ENCODE measurements at places on chromosomes 1 and 21.

GRCh38 chr1:8239039-8239305 lies 78.9 kb upstream of the SLC45A1 start:
- DNase-seq: no peak

GRCh38 chr1:119865627-119866026 lies 30.7 kb downstream of the ADAM30 start:
- DNase-seq: no peak

DNA sequence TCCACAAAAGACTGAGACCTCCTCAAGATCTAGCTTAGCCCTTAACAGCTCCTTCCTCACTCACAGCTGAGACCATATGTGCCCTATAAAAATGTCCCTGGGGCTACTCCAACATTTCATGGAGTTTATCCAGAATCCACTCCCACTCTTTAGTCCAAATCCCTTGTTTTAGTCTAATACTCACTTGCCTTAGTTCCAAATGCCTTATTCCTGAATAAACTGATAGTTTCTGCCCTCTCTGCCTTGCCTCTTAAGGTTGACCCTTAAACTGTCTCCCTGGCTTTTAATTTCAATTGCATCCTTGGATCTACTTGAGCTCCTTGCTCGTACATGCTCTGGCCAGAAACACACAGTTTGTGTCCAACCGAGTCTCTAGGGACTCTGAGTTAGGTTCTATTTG lies 47.3 kb upstream of the LYPLAL1 start:
- DNase-seq: no peak

- DNase-seq: no peak
These were observed 6.4 kb downstream of the PLPPR4 start for GRCh38 chr1:99270646-99271045.

DNA sequence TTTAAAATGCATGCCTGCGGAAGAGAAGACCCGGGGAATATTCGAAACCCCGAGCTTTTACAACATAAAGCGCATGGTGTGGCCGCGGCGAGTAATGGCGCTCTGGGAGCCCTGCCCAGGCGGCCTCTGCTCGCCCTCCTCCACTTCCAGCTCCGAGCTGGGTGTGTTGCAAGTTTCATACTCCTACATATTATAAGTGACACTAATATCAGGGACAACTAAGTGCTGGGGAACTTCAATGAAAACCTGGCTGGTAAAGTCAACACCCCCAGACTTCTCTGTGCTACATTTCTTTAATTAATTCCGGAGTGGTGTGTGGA lies 11.8 kb downstream of the SIM2 start:
- DNase-seq: no peak

DNA sequence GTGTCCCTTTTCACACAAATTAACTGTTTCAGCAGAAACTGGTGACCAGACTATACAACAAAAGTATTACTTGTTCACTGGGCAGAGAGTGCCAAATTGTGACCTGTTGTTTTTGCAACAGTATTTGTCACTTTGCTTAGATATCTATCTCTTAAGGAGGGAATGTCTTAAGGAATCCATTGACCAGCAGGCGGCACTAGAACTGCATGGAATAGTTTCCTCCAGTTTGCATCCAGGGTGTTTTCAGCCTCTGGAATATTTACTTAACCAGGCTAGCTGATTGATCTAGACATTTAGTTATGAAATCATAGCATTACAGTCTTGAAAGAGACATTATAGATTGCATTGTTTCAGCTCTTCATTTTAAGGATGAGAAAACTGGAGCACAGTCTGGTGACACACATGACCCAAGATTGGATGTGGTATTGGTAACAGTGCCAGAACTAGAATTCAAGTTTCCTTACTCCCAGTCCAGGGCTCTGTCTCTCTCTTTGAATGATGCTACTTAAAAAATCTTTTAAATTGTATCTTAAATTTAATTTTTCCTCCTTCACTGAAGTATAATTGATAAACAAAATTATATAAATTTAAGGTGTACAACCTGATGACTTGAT lies 16.9 kb downstream of the RPTN start:
- DNase-seq: peak; percentile 26

- no peak for DNase-seq
These were observed 40.9 kb downstream of the ATP6V1G3 start for GRCh38 chr1:198499588-198499987.

- DNase-seq: no peak
These were observed 89.1 kb downstream of the SSBP3 start for GRCh38 chr1:54317084-54317483.

DNA sequence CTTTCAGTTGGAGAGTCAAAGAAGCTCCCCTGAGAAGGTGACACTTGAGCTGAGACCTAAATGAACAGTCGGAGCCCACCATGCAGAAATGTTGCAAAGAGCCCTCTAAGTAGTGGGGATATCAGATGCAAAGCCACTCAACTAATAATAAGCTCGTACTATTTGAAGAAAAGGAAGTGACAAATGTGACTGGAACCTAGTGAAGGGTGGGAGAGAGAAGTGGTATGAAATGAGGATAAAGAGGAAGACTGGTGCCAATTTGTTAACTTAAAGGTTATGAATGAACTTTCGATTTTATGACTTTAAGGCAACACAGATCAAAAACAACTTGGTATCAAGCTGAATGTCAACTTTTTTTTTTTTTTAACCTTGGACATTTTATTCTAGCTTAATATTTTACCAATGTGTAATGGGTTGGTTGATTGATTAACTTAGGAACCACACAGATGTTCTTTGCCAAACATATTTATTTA lies 14.7 kb downstream of the LYPLAL1 start:
- no peak for DNase-seq

DNA sequence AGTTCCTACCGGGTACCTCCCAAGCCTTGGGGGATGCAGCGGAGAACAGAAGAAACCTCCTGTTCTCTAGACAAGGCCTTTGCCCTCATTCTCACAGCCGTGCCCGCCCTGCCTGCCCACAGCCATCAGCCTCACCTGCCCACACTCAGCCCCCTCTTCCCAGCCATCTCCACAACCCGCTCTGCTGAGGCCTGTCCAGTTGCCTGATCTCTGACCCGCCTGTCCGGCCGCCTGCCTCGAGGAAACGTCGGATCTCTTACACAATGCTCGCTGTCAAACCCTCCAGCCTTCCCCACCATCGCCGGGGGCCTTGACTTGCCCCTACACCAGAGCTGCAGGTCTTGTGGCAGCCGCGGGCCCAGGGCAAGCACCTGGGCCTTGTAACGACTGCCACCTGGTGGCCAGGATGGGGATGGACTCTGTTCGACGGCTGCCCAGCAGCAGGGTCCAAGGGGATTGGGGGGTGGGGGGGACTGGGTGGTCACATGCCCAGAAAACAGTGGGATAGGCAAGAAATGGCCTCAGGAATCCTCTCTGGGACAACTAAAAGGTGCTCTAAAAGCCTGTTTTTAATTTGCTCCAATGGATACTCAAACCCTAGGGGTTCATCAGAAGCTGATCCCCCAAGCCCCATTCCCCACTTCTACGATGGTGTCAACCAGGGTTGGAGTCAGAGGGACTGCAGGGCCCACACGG lies 31.0 kb downstream of the SLC45A1 start:
- DNase-seq: peak; percentile 75

DNA sequence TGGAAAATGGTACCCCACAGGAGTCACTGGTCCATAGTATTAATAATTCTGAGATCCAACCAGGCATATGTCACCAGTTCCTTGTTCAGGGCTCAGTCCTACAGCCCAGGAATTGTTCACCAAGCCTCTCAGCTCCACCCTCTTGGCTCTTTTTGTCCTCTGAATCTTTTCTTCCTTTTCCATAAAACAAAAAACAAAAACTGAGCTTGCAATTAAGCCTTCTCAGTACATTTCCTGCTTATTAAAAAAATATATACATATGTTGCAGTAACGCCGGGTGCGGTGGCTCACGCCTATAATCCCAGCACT lies 23.4 kb upstream of the KIF1B start:
- DNase-seq: no peak

- no peak for DNase-seq
These were observed 19.8 kb upstream of the FAM110D start for GRCh38 chr1:26138974-26139558.

- DNase-seq: no peak
These were observed 250.0 kb upstream of the ADGRL2 start for GRCh38 chr1:81550753-81551152.

DNA sequence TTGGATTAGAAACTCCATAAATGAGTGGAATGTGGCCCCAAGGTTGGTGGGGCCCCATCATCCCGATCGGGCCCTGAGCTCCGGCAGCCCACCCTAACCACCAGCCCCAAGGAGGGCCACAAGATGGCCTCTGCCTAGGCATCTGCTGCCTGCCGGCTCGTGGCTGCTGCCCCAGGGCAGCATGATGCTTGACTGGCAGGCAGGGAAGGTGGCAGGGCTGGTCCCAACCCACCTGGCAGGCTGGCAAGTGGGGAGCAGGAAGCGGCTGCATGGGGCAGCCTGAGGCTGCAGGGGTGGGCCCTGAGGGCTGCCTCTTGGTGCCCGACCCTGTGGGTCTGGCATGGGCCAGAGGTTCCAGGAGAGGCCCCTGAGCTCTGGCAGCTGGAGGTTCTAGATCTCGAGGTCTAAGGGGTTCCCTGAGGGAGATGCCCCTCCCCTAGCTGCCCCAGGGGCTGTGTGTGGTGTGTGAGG lies 760 bp upstream of the GJC2 start:
- DNase-seq: no peak

DNA sequence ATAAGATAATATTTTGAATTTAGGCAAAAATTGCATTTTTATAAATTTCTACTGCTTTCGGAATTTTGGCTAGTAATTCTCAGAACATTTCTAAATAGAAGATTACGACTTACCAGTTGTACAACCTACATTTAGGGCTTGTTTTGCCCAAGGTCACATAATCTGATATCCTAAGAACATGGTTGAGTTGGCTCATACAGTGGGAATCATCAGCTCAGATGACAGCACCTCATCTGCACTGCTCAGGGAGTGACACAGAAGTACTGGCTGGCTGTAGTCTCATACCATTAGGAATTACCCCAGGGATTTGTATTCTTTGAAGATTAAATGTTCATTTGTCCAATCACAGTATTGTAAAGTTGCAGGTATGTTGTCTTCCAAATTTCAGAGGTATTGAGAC lies 217.6 kb downstream of the ADGRL2 start:
- DNase-seq: no peak

Data from stimulated activated CD4-positive, alpha-beta T cell treated with anti-CD3 and anti-CD28 coated beads, Interleukin-2, amount 100 ng/mL, for 24 hours (primary cell).